ENCODE measurements at places on chromosomes 16 and 17.

GRCh38 chr17:43028221-43028861 is 3.3 kb downstream of the RND2 start:
- DNase-seq: no peak

DNA sequence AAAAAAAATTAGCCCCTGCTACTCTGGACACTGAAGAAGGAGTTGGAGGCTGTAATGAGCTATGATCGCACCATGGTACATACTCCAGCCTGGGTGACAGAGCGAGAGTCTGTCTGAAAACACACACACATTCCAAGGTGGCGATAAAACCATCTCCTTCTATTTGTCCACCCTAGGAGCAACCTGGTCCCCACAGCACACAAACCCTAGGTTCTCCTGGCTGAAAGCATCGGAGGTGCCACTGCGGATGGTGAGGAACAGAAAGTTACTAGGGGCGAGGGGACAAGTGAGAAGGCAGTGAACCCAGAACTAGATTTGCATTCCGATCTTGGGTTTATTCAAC is 1.4 kb upstream of the ECI1 start:
- no peak for DNase-seq

GRCh38 chr16:57473176-57473840 is 10.8 kb downstream of the POLR2C start:
- no peak for DNase-seq

DNA sequence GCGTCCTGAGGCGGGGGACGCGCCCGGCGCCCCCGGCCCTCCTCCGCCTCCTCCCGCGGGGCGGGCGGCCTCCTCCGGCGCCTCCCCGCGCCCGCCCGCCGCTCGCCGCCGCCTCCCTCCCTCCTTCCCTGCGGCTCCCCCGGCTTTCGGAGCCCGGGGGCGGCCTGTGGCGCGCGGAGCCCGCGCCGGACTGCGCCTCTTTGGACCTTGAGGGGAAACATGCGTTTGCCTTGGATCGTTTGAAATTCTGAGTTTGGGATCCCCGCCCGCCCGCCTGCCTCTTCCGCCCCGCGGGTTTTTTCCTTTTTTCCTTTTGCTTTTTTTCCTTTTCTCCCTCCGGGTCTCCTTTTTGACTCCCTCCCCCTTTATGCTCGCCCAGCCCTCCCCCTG is 390 bp downstream of the ZNRF1 start:
- DNase-seq: peak; percentile 65

GRCh38 chr17:33864758-33865229 is 390.3 kb upstream of the CCL2 start:
- no peak for DNase-seq

GRCh38 chr17:64335486-64335885 is 55.2 kb downstream of the PECAM1 start:
- DNase-seq: no peak

DNA sequence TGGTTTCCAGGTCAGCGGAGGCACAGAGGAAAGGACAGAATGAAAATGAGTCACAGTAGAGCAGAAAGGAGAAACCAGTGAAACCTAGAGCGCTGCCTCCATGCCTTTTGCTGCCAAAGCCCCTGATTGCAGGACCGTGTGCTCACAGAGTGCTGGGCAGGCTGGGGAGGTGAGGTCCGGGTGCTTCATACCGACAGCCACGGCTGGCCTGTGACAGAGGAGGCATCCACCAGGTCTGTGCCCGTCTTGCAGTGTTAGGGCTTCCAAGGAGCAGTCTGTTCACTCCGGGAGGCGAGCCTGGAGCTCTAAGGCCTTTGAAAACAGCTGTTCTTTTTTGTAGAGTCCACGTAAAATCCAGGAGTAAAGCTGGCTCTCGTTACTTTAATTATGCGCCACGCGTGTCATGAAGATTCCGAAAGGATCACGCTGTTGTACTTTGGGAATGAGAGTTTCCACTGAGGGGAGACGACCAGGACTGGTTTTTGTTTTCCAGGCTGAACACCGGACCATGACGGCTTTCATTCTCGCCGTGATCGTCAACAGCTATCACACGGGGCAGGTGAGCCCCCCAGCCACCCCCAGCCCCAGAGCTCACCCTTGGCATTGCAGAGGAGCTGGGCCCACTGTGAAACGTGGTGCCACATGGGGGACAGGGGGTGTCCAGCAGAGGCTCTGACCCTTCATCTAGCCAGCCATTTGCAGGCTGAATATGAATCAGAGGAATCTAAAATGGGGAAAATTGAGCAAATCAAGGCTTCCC is 108.5 kb upstream of the CHMP6 start:
- DNase-seq: peak; percentile 14

DNA sequence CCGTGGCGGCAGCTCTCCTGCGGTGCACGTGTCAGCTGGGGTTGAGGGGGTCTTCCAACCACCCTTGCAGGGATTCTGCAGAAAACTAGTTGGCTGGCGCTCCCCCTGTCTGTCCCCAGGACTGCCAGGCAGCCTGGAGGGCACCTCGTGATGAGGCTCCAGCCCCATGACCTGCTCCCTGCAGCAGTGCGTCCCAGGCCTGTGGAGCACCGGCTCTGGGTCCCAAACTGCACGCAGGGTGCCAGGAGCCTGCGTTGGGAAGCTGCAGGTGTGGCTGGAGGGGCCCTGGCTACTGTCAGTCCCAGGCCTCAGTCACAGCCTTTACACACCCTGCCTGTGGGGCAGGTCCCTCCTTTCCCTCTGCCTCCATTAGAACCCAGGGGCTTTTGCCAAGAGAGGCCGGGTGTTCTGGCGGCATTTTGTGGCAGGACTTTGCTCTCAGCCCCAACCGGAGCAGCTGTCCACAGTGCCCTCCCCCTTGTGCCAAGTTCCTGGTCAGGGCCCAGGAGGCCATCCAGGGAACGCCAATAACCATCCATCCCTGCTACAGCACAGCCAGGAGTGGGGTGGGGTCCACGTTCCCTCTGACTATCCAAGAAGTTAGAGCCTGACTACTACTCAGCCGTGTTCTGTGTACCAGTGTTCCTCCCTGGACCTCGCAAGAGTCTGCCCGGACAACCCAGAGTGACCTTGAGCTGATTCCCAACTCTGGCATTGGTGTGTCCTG is 9.2 kb downstream of the CHMP6 start:
- DNase-seq: peak; percentile 35

DNA sequence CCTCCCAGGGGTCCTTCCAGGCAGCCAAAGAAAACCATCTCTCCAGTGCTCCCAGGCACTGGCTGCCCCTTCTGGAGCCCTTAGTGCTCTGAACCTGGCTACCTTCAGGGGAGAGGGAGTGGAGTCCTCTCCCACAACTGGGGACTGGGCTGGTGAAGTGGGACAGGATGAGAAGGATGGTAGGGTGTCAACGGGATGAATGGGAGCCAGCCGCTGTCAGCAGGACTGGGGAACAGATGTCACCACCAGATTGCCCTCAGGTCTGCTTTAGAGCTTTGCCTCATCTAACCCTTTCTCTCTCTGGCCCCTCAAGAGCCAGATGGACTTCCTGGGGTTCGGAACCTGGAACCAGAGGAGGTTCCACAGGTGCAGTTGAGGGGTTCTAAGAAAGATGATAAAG is 488 bp upstream of the SEBOX start:
- DNase-seq: no peak

- DNase-seq: no peak
Observed at GRCh38 chr17:2681650-2682049, 29.9 kb downstream of the CLUH start.

DNA sequence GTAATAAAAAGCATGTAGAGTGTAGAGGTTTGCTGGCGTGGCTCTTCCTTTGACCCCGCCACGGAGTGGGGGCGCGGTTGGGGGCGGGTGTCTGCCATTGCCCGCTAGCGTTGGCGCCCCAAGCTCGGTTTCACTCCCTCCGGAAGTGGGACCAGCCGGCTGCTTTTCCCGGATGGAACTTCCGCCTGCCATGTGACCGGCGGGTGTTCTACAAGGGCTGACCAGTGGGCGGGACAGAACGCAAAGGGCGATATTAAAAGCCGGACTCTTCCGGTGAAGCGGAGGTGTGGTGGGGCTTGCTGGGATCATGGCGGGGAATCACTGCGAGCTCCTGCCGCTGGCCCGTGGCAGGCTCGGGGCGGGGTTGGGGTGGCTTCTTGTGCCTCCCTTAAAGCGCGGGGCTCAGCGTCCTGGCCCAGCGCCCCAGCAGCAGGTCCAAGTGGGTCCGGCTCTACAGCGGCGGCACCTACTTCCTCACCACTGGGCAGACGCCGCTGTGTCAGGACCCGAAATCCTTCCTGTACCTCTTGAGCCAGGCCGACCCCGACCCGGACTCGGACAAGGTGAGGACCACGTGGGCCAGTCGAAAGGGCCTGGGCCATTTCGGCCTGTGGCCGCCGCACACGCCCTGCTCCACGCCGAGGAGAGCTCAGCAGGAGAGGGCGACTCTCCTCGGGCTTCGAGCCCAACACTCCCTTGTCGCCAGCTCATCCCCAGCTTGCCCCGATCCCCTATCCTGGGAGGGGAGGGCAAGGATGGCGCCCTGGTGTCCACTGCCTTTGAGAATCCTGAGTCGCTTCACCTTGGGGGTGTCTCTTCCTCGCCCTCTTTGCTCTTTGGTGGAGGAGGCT is 65.6 kb downstream of the PDPK1 start:
- DNase-seq: peak; percentile 98
